ENCODE measurements at places on chromosomes 2 and 18.
A peak's percentile ranks its signal among the peaks of the same experiment; 100 is the strongest.

DNA sequence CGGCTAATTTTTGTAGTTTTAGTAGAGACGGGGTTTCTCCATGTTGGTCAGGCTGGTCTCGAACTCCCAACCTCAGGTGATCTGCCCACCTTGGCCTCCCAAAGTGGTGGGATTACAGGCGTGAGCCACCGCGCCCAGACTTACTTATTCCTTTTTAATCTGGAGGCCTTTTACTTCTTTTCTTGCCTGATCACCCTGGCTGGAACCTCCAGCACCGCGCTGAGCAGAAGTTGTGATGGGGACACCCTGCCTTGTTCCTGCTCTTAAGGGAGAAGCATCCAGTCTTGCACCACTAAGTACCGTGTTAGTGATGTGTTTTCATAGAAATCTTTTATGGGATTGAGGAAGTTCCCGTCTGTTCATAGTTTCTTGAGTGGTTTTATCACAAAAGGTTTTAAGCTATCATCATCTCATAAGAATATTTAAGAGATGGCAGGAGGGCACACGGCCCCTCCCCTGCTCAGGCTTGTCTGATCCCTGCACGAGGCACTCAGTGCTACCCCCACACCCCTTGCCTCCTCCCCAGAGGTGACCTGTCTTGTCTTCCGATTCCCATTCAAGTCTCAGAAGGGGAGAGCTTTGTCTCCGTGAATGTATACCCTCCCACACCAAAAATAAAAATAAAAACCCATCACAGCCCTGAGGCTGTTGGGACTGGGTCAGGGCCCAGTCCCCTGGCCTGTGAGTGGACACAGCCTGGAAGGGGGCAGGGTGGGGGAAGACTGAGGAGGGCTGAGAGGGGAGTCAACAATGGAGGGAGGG is 65.3 kb upstream of the SMAD7 start:
- no peak for DNase-seq

GRCh38 chr18:76389716-76390115 is 105.3 kb downstream of the ZNF516 start:
- no peak for DNase-seq

DNA sequence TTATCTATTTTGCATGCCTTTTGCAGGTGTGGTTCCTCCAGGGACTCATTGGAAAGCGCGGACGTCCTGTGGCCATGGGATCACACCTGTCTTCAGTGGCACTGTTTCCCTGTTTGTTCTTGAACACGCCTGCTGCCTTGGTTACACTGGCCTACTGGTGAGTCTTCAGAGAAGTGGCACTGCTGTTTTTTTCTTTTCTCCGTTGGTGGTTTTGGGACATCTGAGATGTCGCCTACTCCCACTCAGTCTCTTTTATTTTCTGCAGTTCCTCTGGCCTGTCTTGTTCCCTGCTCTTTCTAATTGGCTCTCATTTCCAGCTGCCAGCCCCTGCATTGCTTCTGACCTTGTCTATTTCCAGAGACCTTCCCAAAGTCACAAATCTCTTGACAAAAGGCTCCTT is 35.7 kb upstream of the POU3F3 start:
- DNase-seq = no peak

GRCh38 chr18:45121146-45121545 is 440.5 kb downstream of the SETBP1 start:
- DNase-seq = no peak

DNA sequence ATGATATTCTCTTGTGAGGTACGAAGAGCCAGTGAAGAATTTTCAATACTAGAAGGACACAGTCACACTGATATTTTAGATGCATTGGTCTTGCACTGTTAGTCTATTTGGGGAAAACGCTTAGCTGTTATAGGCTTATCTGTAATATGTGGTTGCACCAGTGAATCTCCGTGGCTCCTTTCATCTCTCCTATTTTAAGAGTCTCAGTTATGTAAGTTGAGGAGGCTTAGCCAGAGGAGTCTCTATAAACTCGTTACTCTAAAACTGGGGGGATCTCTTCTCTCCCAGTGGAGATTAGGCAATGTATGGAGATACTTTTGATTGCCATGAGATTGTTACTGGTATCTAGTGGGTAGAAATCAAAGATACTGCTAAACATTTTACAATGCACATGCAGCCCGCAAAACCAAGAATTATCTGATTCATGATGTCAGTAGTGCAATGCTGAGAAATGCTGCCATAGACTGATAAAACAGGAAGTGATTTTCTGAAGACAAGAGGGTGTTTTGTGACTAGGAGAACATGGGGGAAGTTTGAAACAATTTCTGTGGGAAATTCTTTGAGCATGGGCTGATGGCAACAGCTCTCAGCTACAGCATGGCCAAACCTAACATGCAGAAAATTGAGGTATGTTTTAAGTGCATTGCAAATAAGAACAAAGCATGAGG is 339.1 kb downstream of the SOX11 start:
- DNase-seq = no peak

GRCh38 chr2:116859708-116860107 is 954.8 kb upstream of the DDX18 start:
- no peak for DNase-seq

DNA sequence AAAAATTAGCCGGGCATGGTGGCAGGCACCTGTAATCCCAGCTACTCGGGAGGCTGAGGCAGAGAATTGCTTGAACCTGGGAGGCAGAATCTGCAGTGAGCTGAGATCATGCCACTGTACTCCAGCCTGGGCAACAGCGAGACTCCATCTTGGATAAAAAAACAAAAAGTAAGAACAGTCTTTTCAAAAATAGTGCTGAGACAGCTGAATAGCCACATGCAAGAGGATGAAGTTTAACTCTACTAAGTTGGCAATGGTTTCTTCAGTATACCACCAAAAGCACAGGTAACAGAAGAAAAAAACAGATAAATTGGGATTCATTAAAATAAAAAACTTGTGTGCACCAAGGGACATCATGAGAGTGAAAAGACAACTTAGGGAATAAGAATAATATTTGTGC is 112.4 kb downstream of the HS6ST1 start:
- no peak for DNase-seq

DNA sequence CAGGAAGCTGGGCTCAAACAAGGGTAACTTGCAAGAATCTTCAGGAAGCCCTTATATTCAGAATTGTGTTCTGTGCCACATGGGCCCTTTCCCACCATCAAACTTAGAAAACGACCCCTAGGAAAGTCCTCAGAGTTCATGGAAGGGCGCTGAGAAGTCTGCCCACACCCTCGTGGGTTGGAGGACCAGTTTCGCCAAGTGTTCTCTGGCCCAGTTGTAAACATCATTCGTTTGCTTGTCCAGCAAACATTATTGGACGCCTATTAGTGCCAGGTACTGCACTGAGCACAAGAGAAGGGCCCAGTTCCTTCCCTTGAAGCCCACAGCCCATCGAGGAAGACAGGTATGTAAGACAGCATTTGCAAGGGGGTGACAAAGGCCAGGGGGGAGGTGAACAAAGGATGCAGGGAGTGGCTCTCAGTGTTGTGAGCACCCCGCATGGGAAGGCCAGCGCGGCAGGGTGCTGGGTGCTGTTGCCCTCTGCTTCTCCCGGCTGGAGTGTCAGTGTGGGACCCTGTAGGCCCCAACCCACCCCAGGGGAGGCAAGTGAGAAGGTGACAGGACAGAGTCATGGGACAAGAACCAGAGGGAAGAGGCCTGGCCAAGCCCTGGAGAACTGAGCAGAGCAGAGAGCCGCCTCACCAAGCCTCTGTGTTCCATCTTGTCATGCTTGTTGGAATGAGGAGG is 60.2 kb upstream of the ALPP start:
- DNase-seq = no peak

DNA sequence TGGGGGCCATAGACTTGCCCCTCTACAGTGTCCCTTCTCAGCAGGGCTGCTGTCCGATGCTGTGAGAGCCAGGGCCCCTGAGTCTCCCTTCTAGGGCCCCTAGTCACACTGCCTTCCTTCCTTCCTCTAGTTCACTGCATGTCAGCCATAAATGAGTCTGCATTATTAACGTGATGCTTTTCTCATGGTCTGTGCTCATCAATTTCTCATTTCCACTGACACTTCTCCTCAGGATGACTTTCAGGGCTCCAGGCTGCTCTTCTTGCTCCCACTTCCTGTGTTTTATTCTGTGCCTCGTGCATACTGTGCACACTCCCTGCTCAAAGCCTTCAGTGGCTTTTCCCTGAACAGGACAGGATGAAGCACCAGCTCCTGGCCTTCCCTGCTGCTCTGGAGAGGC is 146.5 kb downstream of the FAM210A start:
- no peak for DNase-seq

GRCh38 chr2:43124687-43125057 is 101.7 kb downstream of the ZFP36L2 start:
- no peak for DNase-seq

GRCh38 chr18:49931179-49931578 is 117.8 kb upstream of the ACAA2 start:
- DNase-seq = no peak

GRCh38 chr2:102295566-102295965 is 15.8 kb upstream of the IL1RL1 start:
- no peak for DNase-seq

- DNase-seq = no peak
Measured at GRCh38 chr18:32208577-32208976, 18.7 kb downstream of the MEP1B start.

GRCh38 chr2:201363857-201364560 is 6.9 kb upstream of the FLACC1 start:
- DNase-seq = peak; percentile 19

DNA sequence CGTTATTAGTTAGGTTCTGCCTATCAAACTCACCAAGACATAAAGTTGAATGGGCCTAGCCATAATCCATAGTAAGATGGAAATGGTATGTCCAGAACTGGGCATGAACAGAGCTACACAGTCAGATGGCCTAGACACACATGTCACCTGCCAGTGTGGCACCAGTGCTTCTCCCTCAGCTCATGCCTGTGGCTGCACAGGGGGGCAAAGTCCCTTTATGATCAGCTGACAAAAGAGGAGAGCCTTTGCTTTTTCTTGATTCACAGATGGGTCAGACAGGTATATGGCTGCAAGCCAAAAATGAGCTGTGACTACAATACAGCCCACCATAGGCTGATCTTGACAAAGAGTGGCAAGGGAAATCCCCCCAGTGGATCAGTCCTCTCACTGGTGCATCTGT is 28.3 kb upstream of the STARD7 start:
- DNase-seq = no peak

GRCh38 chr2:71943238-71944182 is 204.2 kb downstream of the CYP26B1 start:
- DNase-seq = no peak

DNA sequence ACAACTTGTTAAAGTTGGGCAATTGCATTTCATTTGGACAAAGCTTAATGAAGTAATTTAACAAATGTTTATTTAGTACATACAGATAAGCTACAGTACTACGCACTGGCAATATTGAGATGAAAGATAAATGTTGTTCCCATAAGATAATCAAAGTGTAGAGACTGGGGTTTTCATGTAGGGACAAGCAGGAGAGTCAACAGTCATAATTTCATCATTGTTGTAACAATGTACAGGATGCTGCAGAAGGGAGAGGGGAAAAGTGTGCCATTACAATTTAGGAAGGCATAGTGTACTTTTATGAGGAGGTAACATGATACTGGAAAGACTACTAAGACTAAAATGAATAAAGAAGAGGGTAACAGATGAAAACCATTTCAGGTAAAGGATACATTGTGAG is 441.6 kb downstream of the ERBB4 start:
- DNase-seq = no peak

- DNase-seq = no peak
Measured at GRCh38 chr2:148853458-148853857, 21.6 kb upstream of the KIF5C start.

DNA sequence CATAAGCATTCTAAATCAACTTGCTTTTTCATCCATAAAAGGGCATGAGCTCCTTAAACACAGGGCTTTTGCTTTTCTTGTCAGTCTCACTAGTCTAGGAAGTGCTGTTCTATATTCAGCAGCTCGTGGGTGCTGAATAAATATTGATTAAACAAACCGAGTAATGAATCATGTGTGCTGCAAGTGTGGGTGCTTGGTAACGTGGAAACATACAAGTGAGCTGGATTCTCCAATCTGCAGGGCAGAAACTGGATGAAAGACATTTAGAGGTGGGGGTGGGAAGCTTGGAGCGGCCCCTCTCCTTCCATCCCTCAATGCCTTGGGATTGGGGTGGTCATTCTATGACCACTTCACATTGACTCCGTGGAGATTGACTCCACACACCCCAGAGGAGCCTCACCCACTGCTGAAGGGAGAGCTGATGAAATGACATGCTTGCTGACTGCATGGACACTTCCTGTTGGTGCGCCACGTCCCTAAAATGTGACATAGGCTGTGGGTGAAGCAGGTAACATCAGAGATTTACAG is 114.6 kb downstream of the DOCK10 start:
- DNase-seq = no peak

DNA sequence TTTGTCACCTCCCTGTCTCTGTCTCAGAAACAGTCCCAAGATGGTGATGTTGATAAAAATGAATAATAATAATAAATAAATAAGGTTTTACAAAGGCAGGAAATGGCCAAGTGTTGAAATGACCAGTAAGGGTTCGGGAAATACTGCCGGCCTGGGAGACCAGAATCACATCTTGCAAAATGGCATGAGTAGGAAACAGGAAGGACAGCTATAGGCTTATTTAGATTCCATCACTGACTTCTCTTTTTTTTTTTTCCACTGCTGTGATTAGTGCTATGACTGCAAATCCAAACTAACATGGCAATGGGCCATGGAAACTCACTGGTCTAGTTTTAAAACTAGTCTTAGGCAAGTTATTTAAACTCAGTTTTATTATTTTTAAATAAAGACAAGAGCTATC is 60.6 kb downstream of the SCN1A start:
- DNase-seq = no peak

- no peak for DNase-seq
Measured at GRCh38 chr2:196286821-196287220, 115.4 kb upstream of the STK17B start.

DNA sequence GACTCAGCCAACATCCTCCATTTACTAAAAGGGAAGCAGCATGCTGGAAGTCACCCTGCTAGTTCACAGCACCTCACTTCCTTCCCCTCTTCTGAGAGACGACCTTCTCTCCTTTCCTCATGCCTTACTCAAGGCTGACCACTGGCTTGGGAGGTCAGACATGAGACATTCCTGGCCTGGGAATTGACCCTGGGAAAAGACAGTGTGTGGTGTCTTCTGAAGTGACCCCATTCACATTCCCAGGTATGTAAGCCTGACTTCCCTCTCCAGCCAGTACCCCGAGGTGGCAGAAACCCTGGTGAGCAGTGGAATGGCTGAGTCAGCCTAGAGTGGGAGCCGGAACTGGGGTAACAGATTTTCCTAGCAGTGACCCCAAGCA is 92.4 kb downstream of the PLB1 start:
- no peak for DNase-seq

DNA sequence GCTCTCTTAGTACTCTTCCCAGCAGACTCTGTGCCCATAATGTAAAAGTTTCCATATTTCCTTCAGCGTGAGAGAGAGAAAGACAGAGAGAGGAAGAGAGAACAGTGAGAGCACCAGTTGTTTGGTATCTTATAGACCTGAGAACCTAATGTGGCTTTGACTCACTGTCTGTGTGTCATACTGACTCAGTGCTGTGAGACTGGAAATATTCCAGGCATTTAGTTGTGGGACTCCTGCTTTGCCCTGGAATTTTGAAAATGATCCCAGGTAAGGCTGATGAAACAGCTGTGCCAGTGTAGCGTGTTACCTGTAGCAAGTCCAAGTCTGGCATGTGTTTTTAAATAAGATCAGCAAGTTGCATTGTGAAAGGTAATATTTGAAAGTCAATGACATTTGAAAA is 87.9 kb upstream of the KCNH7 start:
- no peak for DNase-seq

GRCh38 chr2:191846515-191847476 is at the start of gene CAVIN2:
Gene CAVIN2, minus strand, starts transcription at chr2:191847088. Its CDS starts 163 bp downstream, at chr2:191846925.
- DNase-seq = no peak

- DNase-seq = no peak
Measured at GRCh38 chr2:70145851-70146739, 44.7 kb downstream of the C2orf42 start.

GRCh38 chr2:102698369-102699111 is 63.3 kb upstream of the TMEM182 start:
- no peak for DNase-seq

Data from GM19239 (cell line).